ENCODE measurements at places on chromosomes 1 and 21.
A peak's percentile ranks its signal among the peaks of the same experiment; 100 is the strongest.

GRCh38 chr1:39043513-39043912, 17.4 kb downstream of the NDUFS5 start:
- no peak for DNase-seq

GRCh38 chr1:230040440-230040839, 26.6 kb upstream of the GALNT2 start:
- no peak for DNase-seq

DNA sequence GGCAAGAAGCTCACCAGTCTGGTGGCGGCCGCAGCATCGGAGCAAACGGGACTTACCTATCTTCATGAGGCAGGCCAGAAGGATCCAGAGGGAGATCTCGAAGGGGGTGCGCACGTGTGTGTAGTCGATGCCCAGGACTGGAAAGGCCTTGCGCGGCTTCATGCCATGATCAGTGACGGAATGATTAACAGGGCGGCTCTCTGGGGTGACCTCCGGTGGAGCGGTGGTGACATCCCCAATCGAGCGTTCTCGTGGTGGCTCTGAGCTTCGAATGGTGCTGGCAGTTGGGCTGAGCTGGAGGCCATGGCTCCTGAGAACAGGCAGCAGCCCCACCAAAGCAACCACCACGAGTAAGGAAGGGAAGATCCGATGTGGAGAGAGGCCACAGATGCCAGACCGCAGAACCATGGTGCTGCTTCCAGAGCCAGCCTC, 982 bp downstream of the SLC9A1 start:
- no peak for DNase-seq

DNA sequence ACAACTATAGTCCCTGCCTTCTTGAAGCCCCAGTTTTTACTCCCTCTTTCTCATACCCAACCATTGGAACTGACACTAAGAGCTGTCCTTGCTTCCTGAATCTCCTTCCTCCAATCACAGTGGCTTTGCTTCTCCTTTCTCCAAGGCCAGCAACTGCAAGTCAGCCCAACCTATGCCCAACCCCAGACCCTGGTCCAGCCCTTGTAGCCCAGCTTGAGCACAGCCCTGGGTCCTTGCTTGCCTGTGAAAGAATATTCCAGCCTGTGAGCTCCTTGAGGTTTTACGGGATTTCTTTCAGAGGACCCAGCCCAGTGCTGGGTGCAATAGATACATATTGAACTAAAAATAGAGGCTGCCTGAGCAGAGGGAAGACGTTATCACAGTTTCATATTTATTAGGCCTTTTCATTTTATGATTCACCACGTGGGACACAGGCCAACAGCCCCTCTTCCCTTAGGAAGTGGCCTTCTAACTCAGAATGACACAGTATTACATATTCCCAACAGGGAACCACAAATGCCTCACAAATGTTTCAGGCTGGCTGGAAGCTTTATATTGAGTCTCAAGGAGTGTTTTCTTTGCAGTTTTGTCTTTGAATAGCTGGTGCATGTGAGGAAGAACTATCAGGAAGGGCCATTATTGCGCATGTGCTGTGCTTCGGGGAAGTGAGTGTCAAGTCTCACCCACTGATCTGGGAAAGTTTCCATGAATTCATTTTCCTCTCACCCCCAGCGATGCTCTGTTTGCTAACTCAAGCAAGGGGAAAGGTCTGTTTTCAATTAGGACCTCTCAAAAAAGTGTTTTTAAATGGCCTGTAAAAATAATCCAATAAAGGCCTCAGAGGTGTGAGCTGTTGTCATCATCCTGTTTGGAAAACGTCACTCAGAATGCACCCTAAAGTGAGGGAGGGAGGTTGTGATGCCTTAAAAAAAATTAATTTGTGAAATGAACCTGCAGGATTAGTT, 92.3 kb upstream of the NFIA start:
- DNase-seq: no peak

- no peak for DNase-seq
Measured at GRCh38 chr1:77245830-77246229, 26.6 kb upstream of the PIGK start.

GRCh38 chr1:210252621-210253051, 20.0 kb downstream of the SERTAD4 start:
- no peak for DNase-seq

DNA sequence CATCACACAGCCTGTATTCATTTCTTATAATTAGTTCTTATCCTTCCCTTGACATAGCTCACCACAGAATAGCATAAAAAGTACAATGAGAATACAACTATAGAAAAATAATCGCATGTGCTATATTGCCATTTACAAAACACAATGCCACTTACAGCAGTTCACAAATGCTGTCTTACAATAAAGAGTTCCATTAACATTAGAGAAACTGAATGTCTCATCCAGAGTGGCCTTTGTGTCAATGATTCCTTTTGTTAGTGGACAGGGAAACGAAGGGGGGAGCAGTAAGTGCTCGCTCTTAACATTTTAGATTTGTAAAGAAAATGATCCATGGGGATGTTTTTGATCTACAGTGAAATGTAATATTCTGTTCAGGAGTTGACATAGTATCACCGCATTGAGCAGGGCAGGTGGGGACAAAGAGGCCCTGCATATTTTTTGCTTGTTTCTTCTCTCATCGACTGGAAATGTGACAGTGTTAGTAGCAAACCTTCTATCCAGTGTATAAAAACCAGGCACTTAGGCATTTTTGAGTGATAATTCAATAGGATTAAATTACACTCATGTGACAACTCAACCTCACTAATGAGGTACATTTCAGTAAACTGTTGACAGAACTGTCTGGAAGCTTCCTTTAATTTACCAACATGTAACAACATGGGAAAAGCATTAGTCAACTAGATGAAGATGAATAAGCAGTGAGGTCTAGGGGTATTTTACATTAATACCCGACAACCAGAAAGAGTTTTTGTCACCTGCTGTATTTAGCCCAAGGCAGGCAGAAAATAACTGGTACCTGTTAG, 35.6 kb upstream of the RRP15 start:
- DNase-seq: no peak

GRCh38 chr1:222546548-222547259, 1.2 kb downstream of the HHIPL2 start:
- no peak for DNase-seq

- no peak for DNase-seq
Measured at GRCh38 chr21:38151021-38151645, 105.7 kb upstream of the KCNJ15 start.

GRCh38 chr1:226400519-226401354, 7.2 kb downstream of the PARP1 start:
- no peak for DNase-seq

GRCh38 chr1:29593601-29594382, 357.5 kb downstream of the PTPRU start:
- DNase-seq: no peak

GRCh38 chr1:206459703-206460102, 10.6 kb upstream of the IKBKE start:
- no peak for DNase-seq

- DNase-seq: no peak
Measured at GRCh38 chr1:63103682-63104081, 218.7 kb upstream of the FOXD3 start.

DNA sequence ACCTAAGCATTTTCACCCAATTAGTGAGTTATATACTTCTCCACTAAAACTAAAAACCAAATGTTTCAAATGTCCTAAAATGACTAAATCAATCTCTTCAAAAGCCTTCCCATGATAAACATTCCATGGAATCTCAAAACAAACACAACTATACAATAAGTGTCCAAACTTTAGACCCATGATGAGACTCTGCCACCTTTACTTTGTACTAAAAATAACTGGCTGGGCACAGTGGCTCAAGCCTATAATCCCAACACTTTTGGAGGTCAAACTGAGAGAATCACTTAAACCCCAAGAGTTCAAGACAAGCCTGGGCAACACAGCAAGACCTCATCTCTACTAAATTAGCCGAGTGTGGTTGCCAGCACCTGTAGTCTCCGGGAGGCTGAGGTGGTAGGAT, 87.4 kb downstream of the EIF4G3 start:
- no peak for DNase-seq

- no peak for DNase-seq
Measured at GRCh38 chr1:209326831-209327230, 256.7 kb upstream of the CAMK1G start.

DNA sequence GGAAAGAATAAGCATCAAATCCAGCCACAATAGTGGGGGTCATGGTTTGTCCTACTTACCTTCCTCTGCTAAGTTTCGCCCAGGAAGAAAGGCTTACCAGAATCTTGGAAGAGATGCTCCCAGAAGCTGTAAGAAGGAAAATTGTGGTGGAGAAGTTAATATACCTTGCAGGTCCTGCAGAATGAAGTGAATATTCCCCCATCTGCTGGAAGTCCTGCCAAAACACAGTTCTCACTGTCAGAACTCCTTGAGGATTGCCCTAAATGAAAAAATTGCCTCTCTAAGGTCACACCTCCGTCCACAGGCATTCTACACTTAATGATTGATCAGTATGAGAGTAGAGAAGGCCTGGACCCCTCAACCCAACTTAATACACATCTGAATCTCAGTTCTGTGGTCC, 78.4 kb upstream of the RGS21 start:
- DNase-seq: no peak

DNA sequence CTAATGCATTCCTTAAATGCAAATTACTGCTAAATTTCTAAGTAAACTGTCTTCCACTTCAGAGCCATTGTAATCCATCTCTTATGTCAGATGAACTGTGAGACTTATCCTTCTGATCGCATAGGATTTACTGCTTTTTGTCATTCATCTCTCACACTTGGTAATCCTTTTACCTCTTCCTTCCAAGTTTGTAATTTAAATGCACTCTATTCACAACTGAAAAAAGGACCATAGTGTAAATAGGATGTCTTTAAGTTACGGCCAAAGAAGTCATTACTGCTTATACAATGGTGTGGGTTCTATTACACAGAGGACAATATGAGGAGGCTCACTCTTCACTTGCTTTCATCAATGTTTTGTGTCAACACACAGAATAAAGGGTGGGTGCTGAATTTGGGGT, 393.3 kb downstream of the PTBP2 start:
- DNase-seq: no peak

DNA sequence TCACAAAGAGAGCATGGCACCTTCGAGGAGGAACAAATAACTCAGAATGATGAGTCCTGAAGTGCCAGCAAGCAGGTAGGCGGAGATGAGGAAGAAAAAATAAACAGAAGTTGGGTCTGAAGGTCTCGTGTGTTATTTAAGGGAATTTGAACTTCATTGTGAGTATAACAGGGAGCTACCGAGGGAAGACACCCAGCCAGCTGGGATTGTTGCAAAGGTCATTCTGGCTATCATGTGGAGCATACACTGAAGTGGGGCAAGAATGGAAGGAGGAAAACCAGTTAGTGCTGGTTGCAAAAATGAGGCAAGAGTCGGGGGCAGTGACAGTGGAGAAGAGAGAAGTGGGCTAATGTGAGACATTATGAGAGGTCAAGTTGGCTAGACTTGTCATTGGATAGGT, 53.6 kb upstream of the RAP1A start:
- no peak for DNase-seq

DNA sequence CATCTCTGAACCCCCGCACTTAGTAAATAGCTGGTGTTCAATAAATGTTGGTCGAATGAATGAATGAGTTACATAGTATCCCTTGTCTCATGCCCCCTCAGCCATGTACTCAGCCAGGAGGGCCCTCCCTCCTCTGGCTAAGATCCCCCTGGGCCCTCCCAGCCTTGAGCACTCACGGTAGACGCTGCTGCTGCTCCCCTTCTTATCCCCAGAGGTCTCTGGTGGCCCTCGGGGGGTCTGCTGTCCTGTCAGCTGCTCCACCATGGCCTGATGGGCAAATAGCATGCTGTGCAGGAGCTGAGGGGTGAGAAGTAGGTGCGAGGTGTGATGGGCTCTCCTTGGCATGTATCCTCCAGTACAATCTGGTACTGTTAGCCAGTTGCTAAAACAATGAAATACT, 1.9 kb downstream of the ETV3L start:
- no peak for DNase-seq

- no peak for DNase-seq
Measured at GRCh38 chr1:209929751-209930150, 8.3 kb upstream of the SYT14 start.

DNA sequence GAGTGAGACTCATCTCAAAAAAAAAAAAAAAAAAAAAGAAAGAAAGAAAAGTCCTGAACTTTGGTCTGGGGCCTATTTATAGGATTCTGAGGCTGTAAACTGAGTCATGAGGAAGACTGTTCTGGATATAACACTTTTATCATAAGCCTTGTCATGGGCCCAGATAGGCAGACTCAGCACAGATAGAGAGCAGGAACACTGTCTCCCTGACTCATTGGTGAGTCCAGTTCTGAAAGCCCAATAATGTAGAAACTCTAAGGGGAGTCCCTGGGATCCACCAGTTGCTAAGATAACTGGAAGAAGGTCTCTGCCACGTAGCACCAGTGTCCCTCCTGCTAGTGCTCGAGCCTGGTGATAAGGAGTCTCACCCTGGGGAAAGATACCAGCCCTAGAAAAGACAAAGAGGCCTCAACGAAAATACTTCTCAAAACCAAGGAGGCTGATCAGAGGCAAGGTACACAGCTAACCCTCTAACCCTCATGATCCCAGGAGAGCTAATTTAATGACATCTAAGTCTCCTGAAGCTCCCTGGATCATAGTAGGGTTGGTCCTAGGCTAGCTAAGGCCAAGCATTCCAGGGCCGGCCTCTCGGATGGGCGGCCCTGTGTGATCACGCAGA, 43.5 kb downstream of the LPAR3 start:
- no peak for DNase-seq

- no peak for DNase-seq
Measured at GRCh38 chr1:94636100-94636499, 94.5 kb upstream of the F3 start.

GRCh38 chr1:13536571-13536970, 22.8 kb upstream of the LRRC38 start:
- DNase-seq: no peak

GRCh38 chr1:161307230-161307768, 2.5 kb downstream of the MPZ start:
- no peak for DNase-seq

GRCh38 chr1:212699104-212699624, 476 bp downstream of the BATF3 start:
- DNase-seq: peak; percentile 44
